ENCODE measurements at places on chromosomes 3 and 15. TPM values are rescaled to one million over a fixed set of nuclear protein-coding genes. Genes with fewer than 3 reads are reported as not detected.

CELF6 gene
- 0.20 TPM for total RNA-seq

FBXW12 gene
- not detected for total RNA-seq

- DNase-seq, result no peak
These were observed 516.9 kb upstream of the TBL1XR1 start for GRCh38 chr3:177713928-177714900.

- DNase-seq, result no peak
These were observed at the start of gene CNTN4 for GRCh38 chr3:2098398-2099027. TSS of gene CNTN4 (plus strand) at chr3:2098866.

DNA sequence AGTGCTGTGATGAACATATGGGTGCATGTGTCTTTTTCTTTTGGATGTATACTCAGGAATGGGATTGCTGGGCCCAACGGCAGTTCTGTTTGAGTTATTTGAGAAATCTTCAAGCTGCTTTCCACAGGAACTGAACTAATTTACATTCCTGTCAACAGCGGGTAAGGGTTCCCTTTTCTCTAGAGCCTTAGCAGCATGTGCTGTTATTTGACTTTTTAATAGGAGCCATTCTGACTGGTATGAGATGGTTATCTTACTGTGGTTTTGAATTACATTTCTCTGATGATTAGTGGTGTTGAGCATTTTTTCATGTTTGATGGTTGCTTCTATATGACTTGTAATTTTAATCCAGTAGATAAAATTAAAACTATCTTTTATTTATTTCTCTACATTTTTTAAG is 1168.6 kb upstream of the ALCAM start:
- DNase-seq, result no peak

COL6A5 gene
- not detected for total RNA-seq

DNA sequence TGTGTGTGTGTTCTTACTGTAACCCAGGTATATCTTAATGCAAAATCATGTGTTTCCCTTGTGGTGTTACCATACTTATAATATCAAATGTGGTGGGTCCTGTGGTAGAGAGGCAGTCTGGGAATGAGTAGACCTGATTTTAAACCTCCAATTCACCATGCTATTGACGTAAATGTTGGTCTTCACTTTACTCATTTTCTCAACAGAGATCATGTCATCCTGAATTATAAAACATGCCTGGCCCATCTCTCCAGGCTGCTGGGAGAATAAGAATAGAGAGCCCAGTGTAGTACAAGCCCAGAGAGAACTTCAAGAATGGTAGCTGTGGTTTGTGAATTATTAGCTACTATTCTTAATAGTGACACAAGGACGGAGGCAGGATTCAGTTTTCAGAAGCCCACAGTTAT is 88.1 kb downstream of the MBNL1 start:
- no peak for DNase-seq

All from lung microvascular endothelial cell (primary cell).